ENCODE measurements at places on chromosomes 2 and 18.

- DNase-seq = no peak
Observed at GRCh38 chr18:8084160-8084559, 517.0 kb downstream of the PTPRM start.

DNA sequence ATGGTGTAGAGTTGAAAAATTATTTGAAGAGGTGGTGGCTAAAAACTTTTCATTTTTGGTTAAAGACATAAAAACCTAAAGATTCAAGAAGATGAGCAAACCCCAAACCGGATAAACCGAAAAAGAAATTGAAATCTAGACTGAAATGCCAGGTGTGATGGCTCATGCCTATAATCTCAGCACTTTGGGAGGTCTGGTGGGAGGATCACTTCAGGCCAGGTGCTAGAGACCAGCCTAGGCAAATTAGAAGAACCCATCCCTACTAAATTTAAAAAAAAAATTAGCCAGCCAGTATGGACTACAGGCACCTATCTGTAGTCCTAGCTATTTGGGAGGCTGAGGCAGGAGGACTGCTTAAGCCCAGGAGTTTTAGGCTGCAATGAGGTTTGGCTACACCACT, 126.9 kb downstream of the BAZ2B start:
- DNase-seq = no peak

DNA sequence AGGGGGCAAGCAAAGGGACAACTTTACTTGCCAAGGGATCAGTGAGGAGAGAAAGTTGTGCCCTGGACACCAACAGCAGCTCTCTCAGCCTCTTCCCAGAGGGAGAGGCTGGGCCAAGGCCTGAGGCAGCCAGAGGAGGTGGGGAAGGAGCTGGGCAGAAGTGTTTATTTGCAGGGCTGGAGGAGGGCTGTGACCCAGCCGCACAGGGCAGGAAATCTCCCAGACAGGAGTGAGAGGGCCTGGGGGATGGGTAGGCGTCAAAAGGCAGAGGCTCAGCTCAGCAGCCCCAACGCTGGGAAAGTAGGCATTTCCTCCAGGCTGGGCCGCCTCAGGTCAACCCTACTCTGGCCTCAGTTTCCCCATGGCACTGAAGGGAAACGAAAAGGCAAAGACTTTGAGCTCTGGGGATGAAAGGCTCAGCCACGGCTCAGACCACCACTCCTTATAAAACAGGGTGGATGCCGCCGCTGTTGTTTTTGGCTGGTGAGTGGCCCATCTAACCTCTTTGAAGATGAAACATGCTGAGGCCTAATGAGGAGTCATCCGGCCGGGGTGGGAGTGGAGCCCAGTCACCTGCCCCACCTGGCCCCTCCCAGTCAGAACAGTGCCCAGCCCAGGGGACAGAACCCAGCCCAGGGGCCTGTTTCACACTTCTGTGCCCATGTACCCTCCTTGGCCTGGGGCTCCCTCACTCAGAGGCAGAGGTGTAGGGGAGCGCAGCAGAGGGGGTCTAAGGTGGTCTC, 21.9 kb upstream of the SEMA4C start:
- no peak for DNase-seq

DNA sequence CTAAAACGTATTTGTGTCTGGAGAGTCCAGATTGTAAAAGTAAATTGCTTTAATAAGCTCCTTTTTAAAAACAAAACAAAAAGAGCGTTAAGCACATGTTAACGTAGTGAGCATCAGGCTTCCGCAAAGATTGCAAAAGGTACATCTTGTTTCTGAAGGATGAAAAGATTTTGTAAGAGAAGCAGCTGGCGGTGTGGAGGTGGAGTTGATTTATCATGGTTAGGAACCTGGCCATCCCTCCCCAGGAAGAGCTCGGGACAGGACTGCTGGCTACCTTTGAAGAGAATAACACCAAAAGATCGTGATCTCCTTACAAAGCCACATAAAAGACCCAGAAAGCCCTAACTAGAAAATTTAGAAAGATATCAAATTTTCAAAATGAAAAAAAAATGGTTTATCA, 132.2 kb downstream of the DNER start:
- DNase-seq = no peak

DNA sequence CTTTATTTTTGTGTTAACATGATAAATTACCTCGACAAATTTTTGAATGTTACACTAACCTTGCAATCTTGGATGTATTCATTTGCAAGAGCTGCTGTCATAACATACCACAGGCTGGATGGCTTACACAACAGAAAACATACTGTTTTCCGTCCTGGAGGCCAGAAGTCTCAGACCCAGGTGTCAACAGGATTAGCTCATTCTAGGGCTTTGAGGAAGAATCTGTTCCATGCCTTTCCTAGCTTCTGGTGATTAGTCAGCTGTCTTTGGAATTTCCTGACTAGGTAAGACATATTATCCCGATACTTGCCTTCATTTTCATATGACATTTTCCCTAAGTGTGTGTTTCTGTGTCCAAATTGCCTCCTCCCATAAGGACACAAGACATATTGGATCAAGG, 188.6 kb upstream of the CDH19 start:
- no peak for DNase-seq

DNA sequence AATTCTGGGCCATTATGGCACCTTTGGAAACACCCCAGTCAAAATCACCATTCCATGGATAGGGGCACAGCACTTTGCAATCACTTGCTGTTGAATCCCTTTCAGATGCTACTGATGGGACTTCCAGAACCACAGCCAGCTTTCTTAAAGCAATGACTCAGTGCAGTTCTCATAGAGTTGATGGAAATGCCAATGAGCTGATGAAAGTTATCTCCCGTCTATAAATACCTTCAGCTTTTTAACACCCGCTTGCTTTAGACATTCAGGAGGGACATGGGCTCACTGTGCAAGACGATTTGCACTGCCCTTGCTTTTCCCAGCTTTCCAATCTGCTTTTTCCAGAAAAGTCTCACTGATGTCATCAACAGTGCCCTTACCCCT, 66.7 kb upstream of the RPL31 start:
- no peak for DNase-seq

DNA sequence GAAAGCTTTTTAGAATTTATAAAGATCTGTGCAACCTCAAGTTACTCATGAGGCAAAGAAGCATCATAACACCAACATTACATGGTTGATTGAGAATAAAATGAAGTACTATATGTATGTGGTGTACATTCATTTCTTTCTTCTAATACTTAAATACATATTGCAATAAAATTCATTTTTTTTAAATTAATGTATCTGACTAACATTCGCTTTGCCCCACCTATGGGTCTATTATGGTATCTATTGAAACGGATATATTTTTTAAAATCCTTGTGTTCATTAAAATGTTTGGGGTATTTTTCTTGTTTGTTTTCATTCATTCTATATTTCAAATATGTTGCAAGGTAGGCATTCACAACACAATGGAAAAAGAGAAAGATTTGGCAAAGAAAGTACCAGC, 237.5 kb downstream of the DSEL start:
- DNase-seq = no peak

DNA sequence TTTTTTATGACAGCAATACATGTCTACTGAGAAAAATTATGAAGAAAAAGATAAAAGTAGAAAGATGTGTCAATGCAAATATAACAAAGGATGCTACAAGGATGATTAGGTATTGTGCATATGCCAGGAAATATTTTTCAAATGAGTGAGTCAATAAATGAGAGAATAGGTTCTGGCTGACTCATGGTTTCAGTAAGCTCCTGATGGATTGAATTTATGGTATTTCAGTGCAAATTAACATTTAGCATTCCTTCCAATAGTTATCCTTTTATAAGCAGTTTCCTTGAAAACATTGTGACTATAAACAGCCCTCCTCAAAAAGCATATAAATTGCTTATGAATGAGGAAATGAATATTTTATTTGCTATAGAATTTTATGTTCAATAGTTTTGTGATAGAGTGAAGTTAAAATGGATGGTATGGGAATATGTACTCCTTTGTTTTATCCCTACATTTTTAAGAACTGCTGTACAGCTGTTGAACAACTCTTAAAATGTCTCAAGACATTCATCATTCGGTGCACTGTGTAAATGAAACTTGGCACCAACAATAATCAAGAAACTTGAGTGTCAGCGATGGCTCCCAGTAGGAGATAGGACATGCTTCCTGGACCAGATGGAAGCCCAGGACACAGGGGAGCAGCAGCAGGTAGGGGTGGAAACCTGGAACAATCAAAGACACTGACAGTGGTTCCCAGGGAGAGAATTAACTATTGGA, 144.7 kb downstream of the PMAIP1 start:
- DNase-seq = no peak
